CD4-positive, alpha-beta T cell treated with Interleukin-4 for 1 hour (primary cell): ENCODE measurements at places on chromosomes 2 and 18.

DNA sequence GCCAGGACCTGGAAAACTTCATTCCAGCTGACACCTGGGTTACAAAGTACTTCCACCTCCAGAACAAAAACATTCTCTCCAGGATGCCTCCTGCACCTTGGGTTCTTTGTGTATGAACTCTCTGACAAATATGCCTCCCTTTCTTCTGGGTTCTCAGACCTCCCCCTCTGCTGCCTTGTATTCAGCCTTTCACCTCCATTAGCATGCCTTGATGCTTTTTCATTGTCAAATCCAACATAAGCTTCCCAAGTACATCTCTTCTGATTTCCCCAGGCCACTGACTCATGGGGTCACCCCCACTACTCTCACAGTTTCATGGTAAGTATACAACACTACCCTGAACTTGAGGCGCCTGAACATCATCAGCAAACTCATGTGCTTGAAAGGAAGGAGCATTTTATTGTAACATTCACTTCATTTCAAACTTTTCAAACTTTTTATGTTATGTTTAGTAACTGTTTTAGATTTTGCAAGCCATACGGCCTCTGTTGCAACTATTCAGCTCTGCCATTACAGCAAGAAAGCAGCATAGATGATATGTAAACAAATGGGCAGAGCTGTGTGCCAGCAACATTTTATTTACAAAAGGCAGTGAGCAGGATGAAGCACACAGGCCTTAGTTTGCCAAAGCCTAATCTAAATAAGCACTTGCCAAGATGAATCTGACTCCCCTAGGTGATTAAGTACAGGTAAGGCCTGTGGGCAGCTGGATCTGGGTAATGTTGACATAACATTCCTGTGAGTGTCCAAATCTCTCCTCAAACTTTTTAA, 32.5 kb upstream of the MRPS9 start:
- DNase-seq: no peak

DNA sequence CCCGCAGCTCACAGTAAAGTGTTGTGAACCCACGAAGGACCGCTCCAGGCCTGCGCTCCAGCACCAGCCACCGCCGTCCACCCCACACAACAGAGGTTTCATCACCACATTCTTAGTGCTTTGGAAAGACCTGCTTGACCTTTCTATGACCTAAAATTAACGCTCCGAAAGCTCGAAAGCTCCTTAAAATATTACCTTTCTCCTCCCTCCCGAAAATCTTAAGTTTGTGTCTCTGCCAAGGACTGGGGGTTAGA, 149.2 kb downstream of the TWIST2 start:
- no peak for DNase-seq

- DNase-seq: no peak
Measured at GRCh38 chr2:44826601-44827000, 114.9 kb upstream of the SIX3 start.

DNA sequence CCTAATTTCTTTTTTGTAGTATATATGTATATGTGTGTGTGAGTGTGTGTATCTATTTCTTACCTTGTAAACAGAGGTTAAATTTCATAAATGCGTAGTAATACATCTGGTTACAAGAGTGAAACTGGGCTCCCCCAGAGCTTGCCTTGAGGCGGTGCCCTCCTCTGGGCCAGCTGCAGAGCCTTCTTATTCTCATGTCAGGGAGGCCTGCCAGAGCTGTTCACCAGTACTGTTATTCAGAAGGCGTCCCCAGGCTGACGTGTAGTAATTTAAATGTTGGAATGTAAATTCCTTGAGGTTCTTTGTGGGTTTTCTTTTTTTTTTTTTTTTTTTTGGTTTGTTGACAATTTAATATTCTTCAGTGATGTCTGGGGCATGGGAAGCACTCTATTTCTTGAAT, 11.2 kb downstream of the COPS8 start:
- DNase-seq: no peak

- DNase-seq: no peak
Measured at GRCh38 chr2:3914241-3914640, 210.9 kb downstream of the DCDC2C start.

DNA sequence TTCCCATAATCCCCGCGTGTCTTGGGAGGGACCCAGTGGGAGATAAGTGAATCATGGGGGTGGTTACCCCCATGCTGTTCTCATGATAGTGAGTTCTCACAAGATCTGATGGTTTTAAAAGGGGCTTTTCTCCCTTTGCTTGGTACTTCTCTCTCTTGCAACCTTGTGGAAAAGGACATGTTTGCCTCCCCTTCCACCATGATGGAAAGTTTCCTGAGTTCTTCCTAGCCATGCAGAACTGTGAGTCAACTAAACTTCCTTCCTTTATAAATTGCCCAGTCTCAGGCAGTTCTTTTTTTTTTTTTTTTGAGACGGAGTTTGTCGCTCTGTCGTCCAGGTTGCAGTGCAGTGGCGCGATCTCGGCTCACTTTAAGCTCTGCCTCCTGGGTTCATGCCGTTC, 26.5 kb upstream of the RTN4 start:
- DNase-seq: no peak

DNA sequence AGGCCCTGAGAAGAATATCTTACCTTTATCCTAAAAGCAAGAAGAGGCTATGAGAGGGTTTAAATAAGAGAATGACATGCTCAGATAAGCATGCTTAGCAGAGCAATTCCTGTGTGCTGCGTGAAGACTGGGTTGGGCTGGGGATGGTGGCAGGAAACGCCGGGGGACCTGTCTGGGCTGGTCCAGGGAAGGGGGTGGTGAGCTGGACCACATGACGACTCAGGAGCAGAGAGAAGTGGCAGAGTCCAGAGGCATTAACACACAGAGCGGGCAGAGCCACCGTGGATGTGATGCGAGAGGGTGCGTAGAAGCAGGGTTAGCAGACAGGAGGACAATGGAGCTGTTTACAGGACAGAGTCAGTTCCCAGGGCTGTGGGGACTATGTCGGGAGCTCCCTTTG, 84.5 kb downstream of the ZBTB7C start:
- no peak for DNase-seq

GRCh38 chr18:61992923-61993322, 100.1 kb upstream of the RNF152 start:
- DNase-seq: no peak

GRCh38 chr2:3192920-3193319, 184.7 kb downstream of the EIPR1 start:
- DNase-seq: no peak

DNA sequence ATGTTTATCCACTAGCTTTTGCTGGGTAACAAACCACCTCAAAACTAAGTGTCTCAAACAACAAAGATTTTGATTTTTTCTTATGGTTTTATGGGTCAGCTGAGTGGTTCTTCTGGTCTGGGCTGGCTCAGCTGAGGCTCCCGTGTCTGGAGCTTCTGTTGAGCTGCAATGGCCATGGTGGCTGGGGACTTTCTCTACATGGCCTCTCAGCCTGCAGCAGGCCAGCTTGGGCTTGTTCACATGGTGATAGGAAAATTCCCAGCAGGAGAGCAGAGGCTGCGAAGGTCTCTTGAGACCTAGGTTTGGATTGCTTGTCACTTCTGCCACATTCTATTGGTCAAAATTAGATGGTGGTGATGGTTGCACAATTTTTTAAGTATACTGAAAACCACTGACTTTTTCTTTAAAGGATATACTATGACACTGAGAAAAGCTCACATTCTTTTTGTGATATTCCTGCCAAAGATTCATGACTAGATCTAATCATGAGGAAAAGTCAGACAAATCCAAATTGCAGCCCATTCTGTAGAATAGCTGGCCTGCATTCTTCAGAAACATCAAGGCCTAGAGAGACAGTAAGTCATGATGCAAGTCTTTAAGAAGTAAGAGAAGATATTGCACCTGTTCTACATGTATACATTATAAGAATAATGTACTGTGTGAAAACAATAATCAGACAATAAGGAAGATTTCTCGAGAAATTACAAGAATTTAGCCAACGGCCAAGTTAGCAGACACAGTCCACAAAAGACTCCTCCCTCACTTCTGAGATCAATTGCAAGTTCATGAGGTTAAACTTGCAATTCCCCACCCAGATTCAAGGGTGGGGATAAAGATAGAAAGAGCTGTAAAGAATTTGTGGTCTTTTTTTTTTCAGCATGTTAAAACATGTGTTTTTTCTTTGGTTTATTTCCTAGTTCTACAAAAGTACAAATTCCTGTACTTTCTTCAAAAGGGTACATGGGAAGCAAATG, 35.0 kb upstream of the IL1R2 start:
- no peak for DNase-seq

DNA sequence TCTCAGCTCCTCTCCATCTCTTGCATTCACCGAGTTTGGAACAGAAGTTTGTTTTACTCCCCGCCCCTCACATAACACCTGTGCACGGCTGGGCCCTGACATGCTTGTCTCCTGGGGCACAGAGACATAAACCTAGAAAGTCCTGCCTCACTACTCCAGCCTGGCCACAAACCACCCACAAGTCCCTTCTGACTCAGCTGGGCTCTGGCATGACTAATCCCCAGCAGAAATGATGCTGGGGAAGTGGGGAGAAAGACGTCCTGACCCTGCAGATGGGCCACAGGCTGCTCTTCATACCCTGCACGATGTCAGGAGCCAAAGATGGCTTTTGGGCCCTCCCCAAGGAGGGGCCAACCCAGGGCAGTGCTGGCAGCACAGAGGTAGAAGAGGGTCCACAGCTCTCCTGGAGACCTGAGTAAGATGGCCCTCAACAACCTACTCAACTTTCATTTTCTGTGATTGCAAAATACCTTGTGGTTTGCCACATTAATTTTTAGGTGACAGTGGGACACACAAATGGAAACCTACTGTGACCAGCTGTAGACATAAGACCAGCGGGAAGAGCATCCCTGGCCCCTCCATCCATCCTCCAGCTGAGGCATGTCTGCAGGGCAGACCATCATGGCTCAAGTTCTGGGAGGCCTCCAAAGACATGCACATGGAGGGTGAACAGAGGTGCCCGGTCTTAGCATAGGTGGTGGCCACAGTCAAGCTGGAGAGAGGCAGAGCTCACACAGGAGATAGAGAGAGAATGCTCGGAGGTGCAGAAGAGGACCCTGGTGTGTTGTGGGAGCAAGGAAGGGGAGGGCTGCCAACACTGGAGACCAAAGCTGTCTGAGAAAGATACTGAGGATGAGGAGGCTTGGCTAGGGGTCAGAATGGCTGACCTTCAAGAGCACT, 40.0 kb downstream of the DNMT3A start:
- DNase-seq: peak; percentile 65

DNA sequence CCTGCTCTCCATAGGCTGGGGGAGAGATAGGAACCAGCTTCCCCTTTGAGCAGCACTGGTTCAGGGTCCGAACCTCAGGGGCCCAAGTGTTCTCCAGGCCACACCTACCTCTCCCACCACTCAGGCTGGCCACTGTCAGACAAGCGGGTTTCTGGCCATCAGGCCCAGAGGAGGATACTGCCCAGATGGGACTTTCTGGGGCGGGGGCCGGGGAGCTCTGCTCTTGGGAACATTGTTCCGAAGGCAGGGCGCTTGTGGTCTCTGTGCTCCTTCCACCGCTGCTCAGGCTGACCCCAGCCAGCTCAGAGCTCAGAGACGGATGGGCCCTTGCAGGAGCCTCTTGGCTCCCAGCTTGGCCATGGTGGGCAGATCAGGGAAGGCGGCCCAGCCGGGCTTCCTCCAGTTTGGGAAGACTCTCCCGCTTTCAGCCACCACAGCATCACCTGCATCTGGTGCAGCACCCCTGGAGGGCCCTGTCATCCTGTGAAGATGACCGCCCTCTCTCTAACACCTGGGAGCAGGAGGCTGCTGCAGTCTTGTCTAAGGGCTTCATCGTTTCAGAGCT, 5.2 kb upstream of the TRAF3IP1 start:
- DNase-seq: no peak

- no peak for DNase-seq
Measured at GRCh38 chr2:10030311-10030736, 13.0 kb upstream of the KLF11 start.

DNA sequence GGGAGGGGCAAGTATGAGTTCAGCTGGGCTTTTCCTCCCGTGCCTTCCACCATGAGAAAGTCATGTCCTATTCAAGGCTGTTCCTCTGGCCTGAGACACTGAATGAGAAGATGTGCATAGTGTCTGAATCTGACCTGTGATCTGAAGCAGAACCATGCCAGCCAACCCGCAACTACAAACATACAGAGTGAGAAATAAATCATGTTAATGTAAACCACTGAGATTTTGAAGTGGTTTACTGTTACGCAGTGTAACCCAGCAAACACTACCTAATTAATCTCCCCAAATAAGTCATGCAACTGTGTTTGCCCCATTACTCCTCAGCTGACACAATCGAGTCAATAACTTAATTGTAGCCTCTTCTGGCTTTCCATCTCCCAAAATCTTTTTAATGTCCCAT, 49.2 kb downstream of the METTL4 start:
- DNase-seq: no peak

- DNase-seq: no peak
Measured at GRCh38 chr18:69908838-69909237, 38.8 kb downstream of the CD226 start.

GRCh38 chr2:193583638-193584400, 1389.1 kb upstream of the TMEFF2 start:
- DNase-seq: no peak

GRCh38 chr2:239896075-239896474, 129.1 kb downstream of the NDUFA10 start:
- DNase-seq: no peak

- DNase-seq: no peak
Measured at GRCh38 chr2:147388217-147388616, 456.6 kb upstream of the ACVR2A start.

- DNase-seq: no peak
Measured at GRCh38 chr2:68934021-68934420, 18.7 kb downstream of the GKN2 start.

- DNase-seq: no peak
Measured at GRCh38 chr2:226429476-226429875, 370.1 kb downstream of the IRS1 start.

DNA sequence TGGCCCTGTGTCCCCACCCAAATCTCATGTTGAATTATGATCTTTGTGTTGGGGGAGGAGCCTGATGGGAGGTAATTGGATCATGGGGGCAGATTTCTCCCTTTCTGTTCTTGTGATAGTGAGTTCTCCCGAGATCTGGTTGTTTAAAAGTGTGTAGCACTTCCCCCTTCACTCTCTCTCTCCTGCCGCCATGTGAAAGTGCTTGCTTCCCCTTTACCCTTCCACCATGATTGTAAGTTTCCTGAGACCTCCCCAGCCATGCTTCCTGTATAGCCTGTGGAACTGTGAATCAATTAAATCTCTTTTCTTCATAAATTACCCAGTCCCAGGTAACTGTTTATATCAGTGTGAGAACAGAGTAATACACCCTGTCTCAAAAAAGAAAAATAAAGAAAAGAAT, 25.5 kb downstream of the LRRFIP1 start:
- no peak for DNase-seq

DNA sequence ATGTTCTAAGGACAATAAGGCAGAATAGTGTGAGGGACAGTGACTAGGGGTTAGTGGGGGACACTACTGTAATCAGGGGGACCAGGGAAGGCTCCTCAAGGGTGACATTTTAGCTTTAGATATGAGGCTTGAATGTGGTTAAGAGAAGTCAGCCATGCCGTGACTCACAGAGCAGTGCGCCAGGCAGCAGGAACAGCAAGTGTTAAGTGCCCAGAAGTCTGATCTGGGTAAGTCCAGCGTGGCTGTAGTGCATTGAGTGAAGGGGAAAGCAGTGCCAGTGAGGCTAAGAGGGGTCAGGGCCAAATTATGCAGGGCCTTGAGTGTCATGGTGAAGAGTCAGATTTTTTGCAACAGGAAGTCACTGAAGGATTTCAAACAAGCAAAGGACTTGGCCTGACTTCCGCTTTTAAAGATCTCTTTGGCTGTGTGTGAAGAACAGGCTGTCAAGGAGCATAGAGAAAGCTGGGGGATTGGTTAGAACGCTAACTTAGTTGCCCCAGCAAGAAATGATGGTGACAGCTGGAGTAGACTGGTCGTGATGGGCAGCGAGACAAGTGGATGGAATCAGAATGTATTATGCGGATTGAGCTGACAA, 151.5 kb downstream of the MSH2 start:
- DNase-seq: no peak
